Putamen (tissue), 1 donor: ENCODE measurements at places on chromosomes 7 and 10.

DNA sequence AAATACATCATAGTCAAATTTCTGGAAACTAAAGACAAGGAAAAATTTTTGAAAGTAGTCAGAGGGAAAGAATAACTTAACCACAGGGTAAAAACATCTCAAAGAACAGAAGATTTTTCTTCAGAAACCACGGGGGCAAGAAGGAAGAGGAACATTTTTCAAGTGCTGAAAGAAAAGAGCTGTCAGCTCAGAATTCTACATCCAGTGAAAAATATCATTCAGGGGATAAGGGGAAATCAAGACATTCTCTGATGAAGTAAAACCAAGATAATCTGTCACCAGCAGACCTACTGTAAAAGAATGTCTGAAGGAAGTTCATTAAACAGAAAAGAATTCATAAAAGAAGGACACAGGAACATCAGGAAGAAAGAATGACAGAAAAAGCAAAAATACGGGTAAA, 111.2 kb upstream of the TMEM72 start:
- no peak for DNase-seq

DNA sequence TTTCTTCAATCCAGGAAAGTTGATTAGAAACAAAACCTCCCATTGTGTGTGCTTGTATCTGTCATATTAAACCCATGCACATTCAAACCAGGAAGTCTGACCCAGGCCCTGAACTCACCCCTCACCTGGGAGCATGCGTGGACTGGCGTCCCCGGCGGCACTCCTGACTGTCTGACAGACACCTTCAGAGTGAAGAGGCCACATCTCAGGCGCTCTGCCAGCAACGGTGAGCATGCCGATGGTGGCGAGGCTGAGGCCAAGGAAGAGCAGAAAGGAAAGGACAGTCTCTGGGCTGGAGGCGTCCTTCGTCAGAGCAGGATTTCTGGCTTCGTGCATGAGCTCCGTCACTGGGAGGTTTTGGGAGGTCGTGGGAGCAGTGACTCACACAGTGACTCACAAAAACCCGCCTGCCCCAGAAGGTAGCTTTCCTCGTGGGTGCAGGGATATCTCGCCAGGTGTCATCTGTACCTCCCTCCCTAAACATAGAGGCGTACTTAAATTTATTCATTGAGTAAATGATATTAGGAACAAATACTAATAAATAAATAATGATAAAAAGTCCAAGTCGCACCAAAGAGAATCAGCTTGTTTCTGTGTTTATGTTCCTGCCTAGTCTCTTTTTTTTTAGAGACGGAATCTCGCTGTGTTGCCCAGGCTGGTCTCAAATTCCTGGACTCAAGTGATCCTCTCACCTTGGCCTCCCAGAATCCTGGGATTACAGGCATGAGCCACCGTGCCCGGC, 13.5 kb downstream of the IQCE start:
- DNase-seq: peak; percentile 75

DNA sequence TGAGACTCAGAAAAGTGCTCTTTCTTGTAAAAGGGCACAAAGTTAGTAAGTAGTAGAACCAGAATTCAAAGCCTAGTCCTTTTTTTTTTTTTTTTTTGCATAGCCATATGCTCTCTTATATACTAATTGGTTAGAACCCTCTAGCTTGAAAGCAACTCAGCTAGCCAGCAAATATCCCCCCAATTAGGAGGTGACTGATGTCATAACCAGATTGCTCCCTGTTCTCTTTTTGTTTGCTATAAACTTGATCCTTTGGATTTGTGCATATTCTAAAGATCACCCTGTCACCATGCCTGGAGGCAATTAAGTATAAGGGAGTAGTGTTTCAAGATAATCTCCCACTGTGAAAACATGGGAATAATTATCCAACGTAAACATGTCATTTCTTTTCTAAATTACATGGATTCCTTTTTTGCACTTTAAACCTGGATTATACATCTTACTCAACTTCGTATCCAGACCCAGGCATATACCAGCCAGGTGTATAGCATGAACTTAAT, 963.4 kb downstream of the CNTNAP2 start:
- no peak for DNase-seq

GRCh38 chr10:110059925-110060324, 52.1 kb downstream of the ADD3 start:
- DNase-seq: no peak

DNA sequence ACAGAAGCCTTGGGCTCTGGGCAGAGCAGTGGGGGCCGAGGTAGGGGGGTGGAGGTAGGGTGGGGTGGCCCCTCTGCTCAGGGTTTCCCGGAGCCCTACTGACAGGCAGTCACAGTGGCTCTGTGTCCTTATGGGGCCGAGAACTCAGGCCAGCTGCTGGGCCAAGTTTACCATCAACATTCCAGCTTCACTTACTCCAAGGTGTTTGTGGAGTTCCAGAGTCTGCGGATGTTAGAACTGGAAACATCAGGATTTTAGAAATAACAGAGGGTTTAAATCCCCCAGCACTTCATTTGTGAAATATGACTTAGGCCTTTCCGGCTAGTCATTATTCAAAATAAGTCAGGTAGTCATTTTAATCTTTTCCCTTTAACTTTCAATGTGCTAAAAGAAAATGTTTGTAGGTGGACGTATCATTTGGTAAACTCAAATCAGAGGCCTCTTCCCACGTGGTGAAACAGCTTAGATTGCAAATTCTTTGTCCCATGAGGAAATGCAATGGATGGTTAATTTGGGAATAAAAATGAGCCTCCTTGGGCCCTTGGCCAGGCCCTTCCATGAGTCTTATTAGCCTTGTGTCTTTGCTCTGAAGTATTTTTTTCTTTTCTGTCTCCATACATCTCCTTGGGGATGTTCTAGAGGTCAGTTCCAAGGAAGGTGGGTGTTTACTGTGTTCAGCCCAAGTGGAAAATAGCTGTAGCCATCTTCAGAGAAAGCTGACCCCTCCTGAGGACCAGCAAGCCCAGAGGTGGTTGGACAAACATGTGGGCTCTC, 99.6 kb upstream of the BTBD16 start:
- no peak for DNase-seq

DNA sequence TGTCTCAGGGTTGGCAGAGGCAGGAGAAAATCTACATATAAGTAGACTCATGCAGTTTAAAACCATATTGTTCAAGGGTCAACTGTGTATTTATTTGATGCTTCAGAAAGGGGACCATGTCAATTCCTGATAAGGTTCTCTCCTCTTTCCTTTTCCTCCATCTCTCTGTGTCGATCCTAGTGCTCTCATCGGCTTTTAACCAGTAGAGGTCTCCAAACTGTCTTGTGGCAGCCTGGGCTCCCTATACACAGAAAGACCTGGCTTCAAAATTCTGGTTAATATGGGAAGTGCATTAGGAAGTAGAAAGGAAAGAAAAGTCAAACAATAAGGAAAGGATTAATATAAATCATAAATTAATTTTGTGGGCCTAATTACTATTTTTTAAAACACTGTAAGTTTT, 304.4 kb upstream of the C7orf33 start:
- DNase-seq: no peak

DNA sequence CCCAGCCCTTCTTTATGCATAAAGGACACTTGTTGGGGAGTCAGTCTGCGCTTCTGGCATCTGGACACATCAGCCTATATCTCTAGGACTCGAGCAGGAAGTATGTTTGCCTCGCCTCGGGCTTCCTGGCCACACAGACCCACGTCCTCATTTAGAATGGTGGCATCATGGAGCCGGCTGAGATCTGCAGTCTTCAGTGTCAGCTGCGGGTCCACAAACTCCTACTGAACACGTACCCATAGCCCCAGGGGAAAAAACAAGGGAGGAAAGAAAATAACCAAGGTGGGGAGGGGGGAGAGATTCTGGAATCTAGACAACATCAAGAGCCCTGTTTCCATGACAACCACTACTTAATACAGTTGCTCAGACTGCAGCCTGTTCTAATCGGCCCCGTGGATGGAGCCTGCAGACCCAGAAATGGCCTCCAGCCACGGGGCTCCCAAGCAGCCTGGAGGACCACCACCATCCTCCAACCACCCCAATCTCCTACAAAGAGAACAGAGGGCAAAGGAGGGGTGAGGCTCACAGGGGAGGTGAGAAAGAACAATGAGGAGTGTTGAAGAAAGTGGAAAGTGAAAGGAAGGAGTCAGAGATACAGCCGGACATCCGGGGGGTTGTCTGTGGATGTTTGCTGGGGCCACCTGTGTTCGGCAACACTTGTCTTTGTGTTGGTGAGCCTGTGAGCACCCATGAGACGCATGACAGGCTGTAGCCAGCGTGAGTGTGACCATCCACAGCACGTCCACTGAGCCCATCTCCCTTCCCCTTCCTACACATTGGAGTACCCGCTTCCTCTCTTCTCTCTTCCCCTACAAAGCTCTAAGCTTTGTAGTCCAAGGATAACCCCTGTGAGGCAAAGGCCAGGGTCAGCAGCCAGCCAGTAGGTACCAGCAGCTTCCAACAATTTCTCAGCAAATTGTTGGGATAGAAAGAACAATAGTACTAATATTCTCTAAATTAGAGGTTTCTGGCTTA, 141.0 kb downstream of the PLXNA4 start:
- DNase-seq: no peak

DNA sequence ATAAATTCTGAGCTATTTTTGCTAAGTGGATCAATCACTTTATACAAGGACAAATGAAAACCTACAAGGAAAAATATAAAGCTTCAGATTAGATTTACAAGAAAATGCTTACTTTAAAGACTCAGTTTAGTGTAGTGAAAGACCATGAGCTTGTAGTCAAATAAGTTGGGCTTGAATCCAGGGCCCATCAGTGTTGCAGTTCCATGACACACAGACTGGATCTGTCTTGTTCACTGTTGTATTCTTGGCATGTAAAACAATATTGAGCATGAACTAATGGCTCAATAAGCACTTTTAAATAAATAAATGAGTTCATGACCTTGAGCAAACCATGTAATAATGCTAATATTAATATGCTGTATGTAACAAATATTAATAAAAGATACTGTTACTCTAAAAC, 164.6 kb upstream of the KCND2 start:
- DNase-seq: no peak

DNA sequence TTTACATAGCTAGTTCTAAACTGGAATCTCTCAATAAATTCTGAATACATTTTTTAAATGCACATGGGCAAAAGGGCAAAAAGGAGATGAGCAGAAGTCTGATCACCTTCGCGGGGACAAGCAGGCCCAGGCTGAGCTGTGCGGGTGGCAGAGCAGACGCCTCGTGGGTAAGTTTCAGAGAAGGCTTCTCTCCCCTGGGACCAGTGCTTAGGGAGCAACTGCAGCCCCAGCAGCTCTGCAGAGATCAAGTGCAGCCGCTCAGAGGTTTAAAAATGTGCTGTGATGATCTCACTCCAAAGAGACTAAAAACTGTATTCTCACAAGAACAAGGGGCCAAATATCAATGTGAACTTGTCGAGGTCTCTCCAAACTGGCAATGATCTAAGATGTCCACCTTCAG, 264.3 kb upstream of the RNF32 start:
- no peak for DNase-seq

GRCh38 chr7:80775897-80776296, 137.5 kb downstream of the CD36 start:
- no peak for DNase-seq

DNA sequence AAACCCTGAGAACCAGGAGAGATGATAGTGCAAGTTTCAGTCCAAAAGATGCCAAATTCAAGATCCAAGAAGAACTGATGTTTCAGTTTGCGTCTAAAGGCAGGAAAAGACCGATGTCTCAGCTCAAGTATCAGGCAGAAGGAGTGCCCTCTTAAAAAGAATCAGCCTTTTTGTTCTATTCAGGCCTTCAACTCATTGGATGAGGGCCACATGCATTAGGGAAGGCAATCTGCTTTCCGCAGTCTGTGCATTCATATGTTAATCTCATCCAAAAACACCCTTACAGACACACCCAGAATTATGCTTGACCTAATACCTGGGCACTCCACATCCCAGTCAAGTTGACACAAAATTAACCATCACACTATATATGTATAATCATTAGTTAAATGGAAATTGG, 45.2 kb downstream of the DNAJB9 start:
- no peak for DNase-seq

- no peak for DNase-seq
These were observed 311.2 kb upstream of the PHF14 start for GRCh38 chr7:10662491-10662890.

DNA sequence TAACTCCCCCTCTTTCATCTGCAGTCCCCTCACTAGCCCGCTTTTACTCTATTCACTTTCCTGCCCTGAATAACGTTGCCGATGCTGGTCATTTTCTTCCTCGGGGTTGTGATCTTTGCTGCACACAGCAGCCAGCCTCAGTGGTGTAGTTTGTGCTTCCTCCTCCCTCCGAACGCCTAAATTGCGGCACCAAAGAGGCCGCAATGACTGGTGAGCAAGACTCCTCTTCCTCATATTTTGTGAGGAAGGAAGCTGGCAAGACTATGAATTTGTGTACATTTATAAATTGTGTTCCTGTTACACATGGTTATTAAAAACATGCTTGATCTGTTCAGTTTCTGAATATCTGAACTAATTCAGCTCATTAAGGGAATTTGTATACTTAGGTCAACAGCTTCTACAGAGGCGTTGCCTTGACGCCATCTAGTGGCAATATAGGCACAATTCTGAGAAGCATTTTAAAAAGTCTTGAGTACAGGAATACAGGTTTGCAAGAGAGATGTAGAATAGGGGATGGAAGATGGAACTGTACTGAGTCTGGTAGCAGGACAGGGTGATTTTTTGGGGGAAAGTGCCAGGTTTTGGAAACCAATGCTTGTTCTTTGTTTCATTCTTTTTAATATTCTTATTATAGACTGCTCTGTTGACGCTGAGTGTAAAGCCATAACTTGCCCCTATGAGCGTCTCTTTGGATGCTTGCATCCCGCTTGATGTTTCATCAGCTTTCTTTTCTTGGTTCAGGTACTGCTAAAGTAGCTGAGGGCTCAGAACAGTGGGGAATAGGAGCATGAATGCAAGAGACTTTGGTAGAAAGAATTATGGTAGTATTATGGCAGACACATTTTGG, 4.1 kb upstream of the TAS2R5 start:
- peak; percentile 43 for DNase-seq

DNA sequence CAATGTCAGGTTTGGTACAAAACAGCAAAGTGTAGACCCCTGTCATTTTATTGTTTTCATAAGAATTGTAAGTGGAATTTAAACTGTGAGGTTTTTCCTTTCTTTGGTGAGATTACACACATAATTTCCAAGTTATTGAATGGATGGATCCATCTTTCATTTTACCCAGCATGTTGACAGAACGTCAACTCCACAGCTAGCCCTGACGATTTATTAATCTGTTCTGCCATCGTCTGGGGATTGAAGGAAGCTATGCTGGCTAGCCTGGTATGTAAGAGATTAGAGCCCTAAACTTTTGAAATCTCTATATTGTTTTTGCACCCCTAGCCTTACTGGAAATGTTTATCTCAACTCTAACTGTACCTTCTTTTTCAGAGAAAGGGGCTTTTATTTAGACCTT, 8.6 kb downstream of the WNT16 start:
- no peak for DNase-seq
